ENCODE measurements at places on chromosomes 13 and 19.

- no peak for DNase-seq
Measured at GRCh38 chr19:15432018-15432494, 13.3 kb upstream of the AKAP8L start.

GRCh38 chr13:90531744-90532143 is 815.7 kb upstream of the MIR17HG start:
- DNase-seq, result no peak

DNA sequence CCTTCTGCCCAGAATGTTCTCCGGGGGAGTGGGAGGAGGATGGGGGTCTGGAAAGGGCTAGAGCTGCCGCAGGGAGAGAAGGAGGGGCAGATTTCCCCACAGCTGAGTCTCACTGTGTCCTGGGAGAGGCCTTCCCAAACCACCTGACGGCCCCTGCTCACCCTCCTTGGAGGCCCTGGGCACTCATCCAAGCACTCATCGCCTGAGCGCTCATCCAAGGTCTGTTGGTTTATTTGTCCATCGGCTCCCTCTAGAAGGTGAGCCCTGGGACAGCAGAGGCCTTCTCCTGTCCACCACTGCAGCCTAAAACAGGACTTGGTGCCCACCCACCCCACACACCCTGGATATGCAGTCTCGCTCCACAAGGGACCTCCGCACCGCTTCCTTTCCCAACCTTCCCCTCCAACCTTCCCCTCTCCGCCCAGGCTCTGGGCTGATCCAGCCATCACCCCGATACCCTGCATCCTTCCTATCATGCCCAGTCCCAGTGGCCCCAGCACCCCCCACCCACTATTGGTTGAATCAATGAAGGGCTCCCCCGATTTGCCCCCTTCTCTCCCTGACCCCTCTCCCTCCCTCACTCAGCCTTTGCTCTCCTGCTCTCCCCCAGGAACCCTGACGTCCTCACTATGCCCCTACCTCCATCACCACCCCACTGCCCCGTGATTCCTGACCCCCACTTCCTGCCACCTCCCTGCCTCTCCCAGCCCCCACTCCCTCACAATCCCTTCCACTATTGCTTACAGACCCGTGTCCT is 1.7 kb downstream of the UBXN6 start:
- DNase-seq, result peak; percentile 51

GRCh38 chr19:38033658-38034491 is 126.9 kb downstream of the SIPA1L3 start:
- DNase-seq, result no peak

DNA sequence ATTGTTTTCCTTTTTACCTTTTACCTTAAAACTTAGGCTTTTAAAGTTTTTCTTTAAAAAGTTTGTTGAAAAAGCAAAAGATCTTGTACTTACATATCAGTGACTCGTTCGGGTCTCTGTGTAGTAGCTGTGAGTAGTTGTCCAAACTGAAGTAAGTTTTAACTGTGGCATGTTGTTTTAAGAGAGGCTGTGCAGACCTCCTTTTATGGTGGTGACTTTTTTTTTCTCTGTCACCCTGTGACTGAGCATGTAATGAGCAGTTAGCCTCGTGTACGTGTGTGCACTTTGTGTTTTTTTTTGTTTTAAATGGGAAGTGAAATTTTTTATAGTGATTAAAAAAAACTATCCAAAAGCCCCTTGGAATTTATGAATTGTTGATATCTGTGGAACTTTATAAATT is at the start of gene GPR183:
TSS of gene GPR183 (minus strand) at position 153 of the 400 bp plus-strand sequence. CDS start 11,254 bp downstream, outside the sequence.
- peak; percentile 81 for DNase-seq

- DNase-seq, result no peak
Measured at GRCh38 chr13:36248700-36249099, 34.3 kb upstream of the SOHLH2 start.

DNA sequence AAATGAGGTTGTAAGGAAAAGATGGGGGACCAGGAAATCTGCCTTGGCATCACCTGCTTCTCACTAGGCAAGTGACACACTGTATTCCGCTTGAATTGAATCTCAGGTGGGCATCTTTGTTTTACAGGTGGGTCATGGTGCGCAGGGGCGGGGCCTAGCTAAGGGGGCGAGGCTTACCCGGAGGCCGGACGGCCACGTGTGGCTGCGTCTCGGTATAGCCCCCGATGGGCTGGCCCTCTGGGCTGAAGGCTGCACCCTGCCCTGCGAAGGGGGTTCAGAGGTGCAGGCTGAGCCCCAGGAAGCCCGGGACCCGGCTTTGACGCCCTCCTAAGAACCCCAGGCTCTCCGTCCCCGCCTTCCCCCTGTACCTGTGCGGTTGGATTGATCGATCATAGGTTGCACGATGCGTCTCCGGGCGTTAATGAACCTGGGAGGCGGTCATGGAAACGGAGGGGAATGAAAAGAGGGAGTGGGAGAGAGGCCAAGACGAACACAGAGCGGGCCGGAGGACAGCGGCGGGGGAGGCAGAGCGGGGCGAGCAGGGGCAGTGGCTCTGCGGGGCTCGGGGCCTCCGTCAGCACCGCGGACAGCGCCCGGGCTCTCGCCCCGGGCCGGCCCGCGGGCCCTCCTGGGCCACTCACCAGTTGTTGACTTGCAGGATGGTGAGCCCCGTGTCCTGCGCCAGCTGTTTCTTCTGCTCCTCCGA is 12.5 kb downstream of the MEIS3 start:
- peak; percentile 67 for DNase-seq

GRCh38 chr13:43227721-43228120 is 204.3 kb downstream of the DNAJC15 start:
- no peak for DNase-seq

- DNase-seq, result peak; percentile 58
Measured at GRCh38 chr13:49840266-49840665, 47.8 kb upstream of the KPNA3 start.

- DNase-seq, result no peak
Measured at GRCh38 chr13:23619068-23619855, 49.0 kb downstream of the TNFRSF19 start.

- no peak for DNase-seq
Measured at GRCh38 chr13:102648046-102648445, 46.8 kb downstream of the METTL21C start.

GRCh38 chr19:38763795-38764220 is 9.5 kb downstream of the LGALS7 start:
- DNase-seq, result no peak

DNA sequence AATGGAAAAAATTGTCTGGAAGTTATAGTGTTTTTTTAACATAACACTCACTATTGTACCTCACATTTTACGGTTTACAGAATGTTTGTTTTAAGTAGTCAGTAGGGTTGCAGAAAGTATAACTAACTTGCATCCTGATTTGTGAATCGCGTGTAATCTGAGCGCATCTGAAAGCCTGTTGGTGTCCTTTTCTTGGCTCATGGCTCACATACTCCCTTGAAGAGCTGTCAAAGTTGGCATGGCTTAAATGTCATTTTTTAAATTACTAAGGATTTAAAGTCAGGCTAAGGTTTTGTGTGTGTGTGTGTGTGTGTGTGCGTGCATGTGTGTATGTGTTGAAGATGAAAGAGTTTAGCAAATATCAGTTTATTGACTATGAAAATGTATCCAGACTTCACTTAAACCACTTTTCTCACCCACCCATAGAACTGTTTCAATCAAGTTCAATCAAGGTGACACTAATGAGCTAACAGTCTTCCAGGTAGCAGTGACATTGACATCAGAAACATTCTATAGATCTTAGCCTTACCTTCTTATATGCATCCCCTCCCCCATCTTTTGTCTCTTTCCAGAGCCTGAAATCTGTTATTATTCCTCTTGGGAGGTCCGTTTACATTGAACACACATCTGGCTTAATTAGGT is 480.4 kb upstream of the SGCG start:
- no peak for DNase-seq

- no peak for DNase-seq
Measured at GRCh38 chr13:39968646-39969475, 313.4 kb downstream of the COG6 start.

GRCh38 chr19:30208436-30209060 is 163.6 kb upstream of the ZNF536 start:
- DNase-seq, result no peak

GRCh38 chr19:16584248-16585093 is 12.3 kb upstream of the SLC35E1 start:
- DNase-seq, result peak; percentile 95

DNA sequence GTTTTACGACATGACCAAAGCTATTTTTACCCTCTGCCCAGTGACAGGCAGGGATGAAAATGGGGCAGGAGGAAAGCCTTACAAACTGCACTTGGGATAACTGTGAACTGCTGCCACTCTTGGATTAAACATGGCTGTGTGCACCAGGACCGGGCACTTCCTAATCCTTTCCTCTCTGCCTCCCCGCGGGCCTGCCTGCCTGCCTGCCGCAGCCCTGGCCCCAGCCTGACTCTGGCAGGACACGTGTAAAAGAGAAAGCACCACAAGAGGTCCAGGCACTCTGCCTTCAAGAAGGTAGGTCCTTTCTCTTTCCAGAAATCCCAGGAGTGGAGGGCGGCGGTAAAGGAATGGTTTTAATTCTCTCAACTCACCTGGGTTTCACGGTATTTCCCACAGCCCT is 4.8 kb downstream of the TSHZ3 start:
- DNase-seq, result no peak

- DNase-seq, result peak; percentile 99
Measured at GRCh38 chr19:49665351-49666119, at the start of the genes BCL2L12 and IRF3. TSS of gene BCL2L12 (plus strand) at chr19:49665933. CDS start at chr19:49666693, 760 bp downstream. TSS of gene IRF3 (minus strand) at chr19:49665857. CDS start at chr19:49664838, 1,019 bp downstream.

GRCh38 chr19:54114340-54115108 is 933 bp downstream of the TFPT start:
- peak; percentile 86 for DNase-seq

DNA sequence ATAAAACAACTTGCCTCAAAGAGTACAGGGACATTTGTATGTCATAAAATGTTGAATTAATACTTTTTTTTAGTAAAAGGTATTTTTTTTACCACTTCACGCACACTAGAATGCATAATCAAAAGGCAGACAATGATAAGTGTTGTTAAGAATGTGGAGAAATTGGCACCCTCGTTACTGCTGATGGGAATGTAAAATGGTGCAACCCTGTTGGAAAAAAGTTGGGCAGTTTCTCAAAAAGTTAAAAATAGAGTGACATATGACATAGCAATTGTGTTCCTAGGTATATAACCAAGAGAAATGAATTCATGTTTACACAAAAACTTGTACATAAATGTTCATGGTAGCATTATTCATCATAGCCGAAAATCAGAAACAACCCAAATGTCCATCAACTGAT is 109.5 kb downstream of the PIBF1 start:
- no peak for DNase-seq

GRCh38 chr19:46731007-46731501 is 14.1 kb upstream of the PRKD2 start:
- DNase-seq, result peak; percentile 88

DNA sequence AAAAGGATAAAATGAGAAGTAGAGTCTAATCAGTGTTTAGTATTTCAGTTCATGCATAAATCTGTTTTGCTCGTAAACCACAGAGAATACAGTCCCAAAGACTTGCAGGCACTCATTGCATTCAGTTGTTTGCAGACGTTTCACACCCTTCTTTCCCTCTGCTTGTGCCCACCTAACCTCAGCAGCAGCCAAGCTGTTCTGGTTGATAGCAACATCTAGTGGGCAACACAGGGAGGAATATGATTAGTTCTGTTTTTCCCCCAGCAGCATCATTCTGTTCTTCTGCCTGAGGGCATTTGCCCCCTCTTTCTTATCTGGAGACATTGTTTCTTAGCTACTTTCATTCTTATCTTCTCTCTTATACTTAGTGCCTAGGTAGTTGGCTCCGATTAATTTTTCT is 135.6 kb downstream of the PAN3 start:
- peak; percentile 77 for DNase-seq

DNA sequence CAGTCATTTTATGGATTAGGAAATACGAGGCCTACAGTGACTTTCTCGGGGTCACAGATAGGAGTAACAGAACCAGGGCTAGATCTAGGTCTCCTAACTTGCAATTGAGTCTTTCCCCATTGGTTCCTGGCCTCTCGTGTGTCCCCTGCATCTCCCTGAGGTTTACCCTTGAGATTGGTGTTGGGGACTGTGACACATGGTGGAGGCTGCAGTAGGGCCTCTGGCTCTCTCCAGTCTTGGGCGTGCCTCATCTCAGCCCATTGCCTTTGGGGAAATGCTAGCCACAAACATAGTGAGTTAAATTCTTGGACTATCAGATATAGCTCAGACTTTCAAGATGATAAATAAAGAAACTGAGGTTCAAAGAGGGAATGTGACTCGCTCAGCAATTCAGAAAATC is 212.1 kb downstream of the KCNRG start:
- DNase-seq, result no peak

DNA sequence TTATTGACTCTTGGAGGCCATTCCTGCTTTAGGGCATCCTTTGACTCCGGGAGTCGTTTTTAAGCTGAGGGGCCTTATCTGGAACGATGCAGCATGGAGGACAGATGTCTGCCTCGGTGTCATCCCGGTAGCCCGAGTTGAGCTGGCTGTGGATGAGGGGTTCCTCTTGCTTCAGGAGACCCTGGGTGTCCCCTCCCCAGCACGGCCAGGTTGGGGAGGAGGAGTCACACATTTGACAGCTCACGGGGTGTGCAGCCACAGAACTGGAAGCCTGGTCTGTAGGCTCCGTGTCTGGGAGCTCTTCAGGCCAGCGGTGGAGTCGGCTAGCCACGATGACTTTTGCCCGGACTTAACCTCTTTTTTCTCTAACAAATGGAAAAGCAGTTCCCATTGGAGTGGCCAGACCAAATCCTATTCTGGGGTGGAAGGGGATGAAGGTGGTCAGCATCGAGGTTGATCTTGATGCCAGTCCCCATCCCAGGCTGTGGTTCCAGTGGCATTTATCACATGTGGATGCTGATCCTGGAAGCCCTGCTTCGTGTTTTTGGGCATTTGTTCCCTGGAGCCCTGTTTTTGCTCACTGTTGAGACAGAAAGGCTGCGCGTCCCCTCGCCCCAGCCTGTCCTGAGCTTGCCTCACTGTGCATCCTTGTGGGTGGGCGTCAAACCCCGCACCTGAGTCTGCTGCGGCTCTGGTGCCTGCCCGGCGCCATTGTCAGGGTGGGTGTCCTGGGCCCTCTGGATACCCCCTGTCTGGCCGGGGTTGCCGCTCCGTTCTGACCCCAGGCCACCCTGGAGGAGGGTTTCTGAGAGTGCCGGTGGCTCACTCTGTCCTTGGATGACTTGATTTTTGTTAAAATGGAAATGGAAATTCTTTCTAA is 12.0 kb downstream of the TFDP1 start:
- no peak for DNase-seq

GRCh38 chr13:82634946-82635345 is 1247.3 kb downstream of the SLITRK1 start:
- DNase-seq, result no peak

Data from hematopoietic multipotent progenitor cell treated with erythropoietin and hydrocortisone succinate and interleukin-3 and kit ligand, for 4 days (in vitro differentiated cells).